ENCODE measurements at places on chromosomes 6 and 20.

- DNase-seq, result no peak
Measured at GRCh38 chr20:48102076-48102787, 317.0 kb upstream of the SULF2 start.

DNA sequence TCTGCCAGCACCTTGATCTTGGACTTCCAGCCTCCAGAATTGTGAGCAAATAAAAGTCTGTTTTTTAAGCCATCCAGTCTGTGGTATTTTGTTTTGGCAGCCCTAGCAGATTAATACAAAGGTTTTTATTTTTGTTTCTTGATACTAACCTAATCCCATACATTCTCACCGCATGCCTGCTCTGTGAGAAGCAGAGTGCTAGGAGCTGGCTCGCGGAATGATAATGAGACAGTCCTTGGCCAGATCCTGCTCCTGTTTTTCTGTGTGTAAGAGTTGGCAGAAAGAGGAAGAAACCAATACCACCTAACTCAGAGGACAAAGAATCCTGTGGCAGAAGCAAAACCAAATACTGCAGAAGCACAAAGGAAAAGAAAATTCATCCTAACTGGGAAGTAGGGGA, 82.6 kb downstream of the KIF16B start:
- DNase-seq, result no peak

GRCh38 chr20:43102394-43102793, 87.3 kb downstream of the PTPRT start:
- no peak for DNase-seq

GRCh38 chr20:36988494-36988966, 37.0 kb upstream of the SAMHD1 start:
- no peak for DNase-seq

- DNase-seq, result no peak
Measured at GRCh38 chr6:166589337-166589731, 2.9 kb upstream of the RAMACL start.
